Activated naive CD8-positive, alpha-beta T cell treated with anti-CD3 and anti-CD28 coated beads, Interleukin-2, amount 50 U/mL, for 16 hours (primary cell): ENCODE measurements at places on chromosomes 1 and 21.

DNA sequence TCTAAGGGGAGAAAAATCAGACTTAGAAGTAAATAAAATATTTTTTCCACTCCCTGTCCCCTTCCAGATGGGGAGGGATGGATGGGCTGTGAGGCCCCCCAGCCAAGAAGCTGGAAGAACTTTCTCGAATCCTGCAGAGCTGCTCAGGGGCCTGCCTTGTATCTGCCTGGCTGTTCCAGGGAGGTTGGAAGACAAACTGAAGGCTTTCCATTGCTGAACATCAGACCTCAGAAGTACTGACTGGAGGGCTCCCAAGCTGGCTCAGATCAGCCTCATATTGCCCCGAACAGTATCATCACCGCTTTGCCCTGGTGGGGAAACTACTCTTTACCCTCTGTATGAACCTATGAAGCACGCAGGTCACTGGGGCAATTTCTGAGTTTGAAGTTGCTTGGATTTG is 12.4 kb upstream of the F3 start:
- DNase-seq: no peak

- DNase-seq: no peak
Measured at GRCh38 chr1:86464819-86465218, 3.9 kb upstream of the CLCA1 start.

- no peak for DNase-seq
Measured at GRCh38 chr1:1763657-1764621, 14.3 kb downstream of the NADK start.

GRCh38 chr21:45207839-45208626 is 79.7 kb downstream of the POFUT2 start:
- no peak for DNase-seq

- DNase-seq: no peak
Measured at GRCh38 chr1:180256341-180257027, 26.4 kb downstream of the LHX4 start.

DNA sequence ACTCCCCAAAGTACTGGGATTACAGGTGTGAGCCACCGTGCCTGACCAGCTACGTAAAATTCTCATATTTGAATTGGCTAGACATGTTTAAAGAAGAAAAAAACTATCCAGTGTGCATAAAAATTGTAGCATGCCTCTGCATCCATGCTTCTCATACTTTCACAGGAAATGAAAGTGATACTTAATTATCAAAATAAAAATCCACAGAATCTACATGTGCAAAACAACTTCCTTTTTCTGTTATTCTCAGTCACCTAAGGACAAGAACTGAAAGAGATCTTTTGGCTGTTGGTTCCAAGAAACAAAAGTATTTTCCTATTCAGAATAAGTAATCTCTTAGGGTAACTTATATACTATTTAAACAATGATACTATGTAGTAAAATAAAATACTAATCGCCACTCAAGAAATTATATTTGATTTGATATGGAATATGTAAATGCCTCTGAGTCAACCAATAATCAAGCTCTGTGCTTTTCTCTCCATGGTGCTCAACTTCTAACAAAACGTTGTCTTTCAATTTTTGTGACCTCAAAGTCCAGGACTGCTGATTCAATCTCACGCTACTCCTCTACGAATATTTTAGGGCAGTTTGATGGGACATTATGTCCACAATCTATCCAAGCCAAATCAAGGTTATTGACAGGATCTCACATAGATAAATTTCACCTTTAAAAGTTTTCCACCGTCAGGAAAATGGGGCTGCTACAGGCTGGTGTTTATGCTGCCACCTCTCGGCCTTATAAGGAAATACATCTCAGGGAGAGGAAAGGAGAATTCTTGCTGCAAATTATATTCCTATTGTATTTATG is 102.7 kb downstream of the ZNF281 start:
- DNase-seq: no peak

DNA sequence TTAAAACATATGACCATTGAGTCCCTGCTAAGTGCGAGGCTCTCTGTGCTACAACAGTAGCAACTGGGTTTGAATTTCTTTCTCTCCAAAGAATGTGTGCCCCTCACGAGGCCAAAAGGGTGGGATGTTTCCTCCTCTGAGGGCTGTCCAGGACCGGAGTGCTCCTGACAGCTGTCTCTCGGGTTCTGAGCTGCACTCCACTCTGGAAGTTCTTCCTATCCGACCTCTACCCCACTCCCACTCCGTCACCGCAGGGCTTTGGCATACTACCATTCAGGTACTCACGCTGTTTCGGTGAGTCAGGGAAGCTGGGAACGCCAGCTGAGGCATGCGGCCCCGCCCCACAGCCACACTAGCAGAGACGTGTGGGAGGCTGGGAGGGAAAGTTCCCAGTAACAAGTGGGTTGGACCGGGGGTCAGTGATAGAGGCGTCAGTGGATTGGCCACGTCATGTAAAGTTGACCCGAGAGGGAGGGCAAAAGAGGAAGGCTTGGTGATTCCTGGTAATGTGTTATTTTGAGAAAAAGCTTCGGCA is 705 bp upstream of the SLC50A1 start:
- no peak for DNase-seq

DNA sequence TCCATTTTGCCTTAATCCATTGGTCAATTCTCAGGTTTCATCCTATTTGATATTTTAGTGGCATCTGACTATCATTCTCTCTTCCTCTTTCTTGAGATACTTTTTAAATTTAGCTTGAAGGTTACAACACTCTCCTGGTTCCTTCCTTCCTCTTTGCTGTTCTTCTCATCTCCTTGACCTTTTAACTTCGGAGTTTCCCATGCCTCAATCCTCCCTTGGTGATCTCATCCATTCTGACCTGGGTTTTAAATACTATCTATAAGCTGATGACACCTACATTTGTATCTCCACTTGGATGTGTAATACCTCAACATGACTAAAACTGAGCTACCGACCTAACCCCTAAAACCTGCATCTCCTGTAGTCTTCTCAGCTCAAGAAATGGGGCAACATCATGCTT is 4.8 kb upstream of the ZNF687 start:
- DNase-seq: no peak

DNA sequence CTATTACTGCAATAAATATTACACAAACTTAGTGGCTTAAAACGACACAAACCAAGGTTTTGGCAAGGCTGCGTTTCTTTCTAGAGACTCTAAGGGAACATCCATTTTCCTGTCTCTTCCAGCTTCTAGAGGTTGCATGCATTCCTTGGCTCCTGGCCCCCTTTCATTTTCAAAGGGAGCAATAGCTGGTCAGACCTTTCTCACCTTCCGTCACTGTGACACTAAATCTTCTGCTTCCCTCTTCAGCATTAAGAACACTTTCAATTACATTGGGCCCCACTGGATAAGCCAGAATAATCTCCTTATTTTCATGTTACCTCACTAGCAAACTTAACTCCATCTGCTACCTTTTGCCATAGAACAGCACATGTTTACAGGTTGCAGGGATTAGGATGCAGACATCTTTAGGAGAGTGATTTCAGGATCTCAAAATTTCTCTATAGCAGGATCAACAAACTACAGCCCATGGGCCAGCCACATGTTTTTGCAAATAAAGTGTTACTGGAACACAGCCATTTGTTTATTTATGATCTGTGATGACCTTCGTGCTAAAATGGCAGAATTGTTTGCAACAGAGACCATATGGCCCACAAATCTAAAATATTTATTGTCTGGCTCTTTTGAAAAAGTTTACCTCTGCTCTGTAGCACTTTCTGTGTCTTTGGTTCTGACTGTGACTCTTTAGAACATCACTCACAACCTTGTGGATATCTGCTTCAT is 221.5 kb upstream of the SGIP1 start:
- no peak for DNase-seq

- no peak for DNase-seq
Measured at GRCh38 chr1:220056374-220056773, 10.1 kb upstream of the EPRS1 start.

DNA sequence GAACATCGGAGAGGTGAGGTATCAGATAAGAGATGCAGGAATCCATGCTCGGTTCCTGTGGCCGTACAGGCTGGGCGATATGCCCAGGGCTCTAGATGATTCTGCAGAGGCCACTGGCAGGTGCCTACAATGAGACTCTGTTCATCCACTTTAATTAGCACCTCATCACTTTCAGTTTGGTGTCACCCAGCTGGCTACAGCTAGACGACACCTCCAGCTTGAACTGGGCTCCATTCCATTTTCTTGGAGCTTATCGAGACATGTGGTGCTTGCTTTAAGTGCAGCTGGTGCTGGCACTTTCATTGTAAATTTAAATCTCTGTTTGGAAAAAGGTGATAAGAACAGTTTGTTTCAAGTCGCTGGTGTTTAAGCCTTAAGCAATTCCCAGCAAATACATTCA is 322.5 kb upstream of the ADGRL2 start:
- DNase-seq: no peak

GRCh38 chr1:198495631-198496030 is 44.8 kb downstream of the ATP6V1G3 start:
- DNase-seq: no peak

DNA sequence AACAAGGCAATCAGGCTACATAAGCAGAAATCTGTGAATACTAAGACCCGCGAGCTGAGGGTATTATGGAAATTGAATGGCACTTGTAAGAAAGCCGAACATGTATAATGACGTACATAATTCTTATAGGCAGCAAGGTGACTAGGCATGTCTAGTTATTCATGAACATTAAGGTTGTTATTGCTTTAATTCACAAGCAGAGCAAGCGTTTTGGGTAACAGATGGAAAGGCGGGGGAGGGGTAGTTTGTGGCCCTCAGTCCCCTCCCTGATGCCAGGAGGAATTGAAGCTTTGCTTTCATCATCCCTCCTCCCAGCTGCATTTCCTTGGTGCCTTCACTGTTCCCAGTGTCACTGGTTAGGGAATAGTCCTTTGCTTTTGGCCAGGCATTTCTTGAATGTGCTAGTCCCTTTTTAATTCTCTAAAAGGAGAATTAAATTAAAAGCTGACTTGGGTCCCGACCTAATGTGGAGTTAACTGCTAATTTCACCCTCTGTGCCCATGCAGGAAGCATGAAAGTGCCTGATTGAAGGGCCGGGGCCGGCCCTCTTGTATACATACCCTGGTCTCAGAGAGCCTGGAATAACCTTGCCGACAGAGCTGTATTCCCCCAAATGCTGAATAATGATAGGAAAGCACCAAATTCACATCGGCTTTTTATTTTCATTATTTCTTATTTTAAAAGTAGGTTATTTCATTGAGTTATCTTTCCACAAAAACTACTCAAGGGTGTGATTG is 42.5 kb downstream of the RYR2 start:
- no peak for DNase-seq

DNA sequence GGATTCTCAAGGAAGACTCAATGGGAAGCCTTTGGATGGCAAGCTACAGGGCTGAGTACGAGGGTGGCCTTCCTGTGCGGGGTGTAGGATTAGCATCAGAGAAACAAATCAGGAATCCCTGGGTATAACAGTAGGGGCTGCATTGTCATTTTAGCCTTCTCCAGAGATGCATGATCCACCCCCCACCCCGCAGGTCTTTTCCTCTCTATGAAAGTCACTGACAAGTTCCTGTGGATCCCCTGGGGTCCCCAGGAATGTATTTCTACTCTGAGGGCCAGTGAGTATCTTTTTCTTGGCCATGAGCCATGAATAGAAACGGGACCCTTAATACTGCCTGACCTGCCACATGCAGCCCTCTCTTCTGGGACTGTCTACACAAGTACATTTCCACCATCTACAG is 473.0 kb upstream of the VAMP3 start:
- DNase-seq: no peak

GRCh38 chr21:29034678-29035077 is 10.2 kb downstream of the USP16 start:
- no peak for DNase-seq

- DNase-seq: no peak
Measured at GRCh38 chr1:998995-999724, 737 bp downstream of the HES4 start.

DNA sequence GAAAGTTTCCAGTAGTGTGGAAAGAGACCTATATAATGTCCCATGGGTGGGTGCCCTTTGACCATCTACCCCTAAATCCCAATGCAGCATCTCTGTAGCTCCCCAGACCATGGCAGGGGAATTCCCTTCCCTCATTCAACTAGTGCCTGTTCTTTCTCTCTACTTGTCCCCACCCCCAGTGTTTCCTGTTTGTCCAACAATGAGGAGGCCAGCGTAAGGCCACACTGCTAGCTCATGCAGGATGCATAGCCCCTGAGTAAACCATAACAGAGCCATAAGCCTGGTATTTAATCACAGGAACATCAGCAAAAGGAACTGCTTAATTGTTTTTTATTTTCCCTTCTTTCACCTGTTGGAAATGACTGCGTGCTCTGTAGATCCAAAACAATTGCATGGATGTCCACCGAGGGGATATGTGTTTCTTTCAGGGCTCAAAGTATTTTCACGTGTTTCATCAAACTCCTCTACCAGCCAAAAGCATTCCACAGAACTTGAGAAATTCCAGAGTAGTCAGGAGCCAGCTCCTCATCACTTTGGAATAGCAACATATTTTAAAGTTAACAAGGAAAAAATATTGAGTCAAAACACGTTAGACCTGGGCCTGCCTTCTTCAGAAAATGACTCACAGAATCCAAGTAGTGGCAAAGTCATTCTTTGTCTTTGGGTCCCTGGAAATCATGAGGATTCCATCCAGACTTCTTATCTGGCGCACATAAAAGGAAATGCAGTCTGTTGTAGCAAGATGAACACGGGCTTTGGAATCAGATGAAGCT is 162.5 kb upstream of the SGIP1 start:
- DNase-seq: no peak

- DNase-seq: no peak
Measured at GRCh38 chr21:39182484-39183271, 573 bp downstream of the PSMG1 start.

GRCh38 chr1:179318491-179318890 is 24.9 kb downstream of the SOAT1 start:
- no peak for DNase-seq

- DNase-seq: no peak
Measured at GRCh38 chr21:39720126-39720778, 24.7 kb upstream of the IGSF5 start.
